Thyroid gland (tissue), 4 donors: ENCODE measurements at places on chromosomes 3 and 15. TPM values are rescaled to one million over a fixed set of nuclear protein-coding genes. Genes with fewer than 3 reads are reported as not detected.

TRIM42 gene
- not detected for total RNA-seq

ZNF619 gene
- total RNA-seq, result 10.2 TPM

SEMA5B gene
- total RNA-seq, result 0.67 TPM

DNA sequence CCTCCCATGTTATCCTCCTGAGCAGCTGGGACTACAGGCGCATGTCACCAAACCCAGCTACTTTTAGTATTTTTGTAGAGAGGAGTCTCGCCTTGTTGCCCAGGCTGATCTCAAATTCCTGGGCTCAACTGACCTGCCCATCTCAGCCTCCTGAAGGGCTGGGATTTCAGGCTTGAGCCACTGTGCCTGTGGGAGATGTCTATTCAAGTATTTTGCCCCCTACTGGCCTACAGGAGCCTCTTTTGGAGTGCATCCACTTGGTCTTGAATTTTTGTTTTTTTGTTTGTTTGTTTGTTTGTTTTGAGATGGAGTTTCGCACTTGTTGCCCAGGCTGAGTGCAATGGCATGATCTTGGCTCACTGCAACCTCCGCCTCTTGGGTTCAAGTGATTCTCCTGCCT, 3.2 kb upstream of the DHX30 start:
- no peak overlapping the region for H3K27ac ChIP-seq
- H3K27me3 ChIP-seq, result no peaks in the 10 kb centered on the region
- H3K4me1 ChIP-seq, result no peaks in the 10 kb centered on the region
- no peak overlapping the region for H3K4me3 ChIP-seq
- H3K36me3 ChIP-seq, result no peaks in the 10 kb centered on the region

- no peaks in the 10 kb centered on the region for H3K27me3 ChIP-seq
- H3K4me1 ChIP-seq, result no peaks in the 10 kb centered on the region
- DNase-seq, result peak; percentile 37
- no peak overlapping the region for H3K27ac ChIP-seq
- no peak overlapping the region for H3K4me3 ChIP-seq
Observed at GRCh38 chr15:35000511-35000910, 12.4 kb upstream of the ZNF770 start.

GRCh38 chr15:92809880-92810361, 90.2 kb upstream of the CHD2 start:
- no peaks in the 10 kb centered on the region for H3K27me3 ChIP-seq
- H3K36me3 ChIP-seq, result no peaks in the 10 kb centered on the region
- peak; percentile 46 for DNase-seq
- H3K4me3 ChIP-seq, result peak overlapping the region; percentile 51
- peak overlapping the region; percentile 99 for H3K27ac ChIP-seq

DNA sequence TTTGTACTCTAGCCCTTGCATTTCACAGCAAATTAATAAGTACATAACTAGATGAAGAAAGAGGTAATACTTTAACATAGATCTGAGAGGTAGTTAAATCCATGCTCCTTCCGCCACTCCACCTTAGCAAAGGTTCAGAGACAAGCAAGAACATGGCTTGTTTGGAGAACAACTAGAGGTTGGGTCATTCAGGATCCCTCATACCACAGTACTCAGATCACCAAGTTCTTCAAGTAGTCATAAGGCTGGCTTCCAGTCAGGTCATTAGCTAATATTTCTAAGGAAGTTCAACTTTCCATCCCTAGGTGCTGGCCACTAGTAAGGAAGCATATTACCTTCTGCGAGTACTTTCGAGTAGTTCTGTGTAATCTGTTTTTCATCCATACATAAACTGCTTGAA, 44.1 kb downstream of the CD200R1 start:
- no peaks in the 10 kb centered on the region for H3K4me1 ChIP-seq
- no peak overlapping the region for H3K27ac ChIP-seq
- no peaks in the 10 kb centered on the region for H3K27me3 ChIP-seq

DNA sequence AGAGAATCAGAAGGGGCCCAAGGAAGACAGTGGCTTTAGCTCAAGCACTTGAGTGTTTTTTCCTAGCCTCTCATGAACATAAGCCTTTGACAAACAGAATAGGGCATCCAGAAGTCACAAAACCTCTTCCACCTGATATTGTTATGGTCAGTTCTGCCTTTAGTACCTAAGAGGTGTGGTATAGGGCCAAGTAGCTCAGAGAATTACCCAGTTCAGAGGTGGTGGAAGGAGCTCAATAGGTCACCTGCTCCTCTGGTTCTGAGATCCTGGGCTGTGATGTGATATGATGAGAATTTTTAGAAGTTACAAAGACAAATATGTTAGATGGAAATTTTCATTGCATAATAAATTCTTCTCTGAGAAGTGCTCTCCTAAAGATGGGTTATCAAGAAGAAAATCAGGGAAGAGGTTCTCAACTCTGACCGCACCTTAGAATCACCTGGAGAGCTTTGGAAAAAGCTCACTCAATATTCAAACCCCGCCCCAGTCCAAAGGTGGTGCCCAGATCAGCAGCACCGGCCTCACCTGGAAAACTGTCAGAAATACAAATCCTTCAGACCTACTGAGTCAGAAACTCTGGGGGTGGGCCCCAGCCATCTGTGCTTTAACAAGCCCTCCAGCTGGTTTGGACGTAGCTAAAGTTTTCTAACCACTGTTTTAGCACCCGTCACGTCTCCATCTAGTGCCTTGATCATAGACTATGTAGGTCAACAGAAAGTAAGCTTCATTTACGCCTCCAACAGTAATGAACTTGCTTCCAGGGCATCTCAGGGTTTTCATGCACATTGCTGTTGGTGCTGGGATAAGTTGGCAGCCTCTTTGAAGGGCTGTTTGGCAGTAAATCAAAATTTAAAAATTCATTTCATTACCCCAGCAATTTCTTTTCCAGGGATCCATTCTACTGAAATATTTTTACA, 101.3 kb downstream of the MYH15 start:
- no peak overlapping the region for H3K4me3 ChIP-seq
- H3K36me3 ChIP-seq, result no peaks in the 10 kb centered on the region
- peaks cover 11% of the 10 kb centered on the region for H3K4me1 ChIP-seq
- H3K27me3 ChIP-seq, result no peaks in the 10 kb centered on the region

DNA sequence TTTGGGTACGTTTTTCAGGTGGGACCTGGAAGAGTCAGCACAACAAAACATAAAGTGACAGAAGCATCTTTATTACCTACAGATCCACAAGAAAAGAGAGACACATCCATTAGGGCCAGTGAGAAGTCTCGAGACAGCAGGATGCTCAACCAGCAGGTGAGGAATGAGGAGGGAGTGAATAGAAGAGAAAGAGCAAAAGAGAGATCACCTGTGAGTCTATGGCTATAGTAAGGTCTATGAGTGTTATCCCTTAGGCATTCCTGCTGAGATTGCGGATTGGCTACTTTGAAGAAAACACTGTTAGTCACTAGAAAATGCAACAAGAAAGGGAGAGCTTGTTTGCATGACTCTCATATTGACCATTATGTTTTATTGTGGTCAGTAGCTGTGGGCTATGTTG, 1556.2 kb upstream of the GBE1 start:
- no peak for DNase-seq
- no peaks in the 10 kb centered on the region for H3K36me3 ChIP-seq
- no peaks in the 10 kb centered on the region for H3K4me1 ChIP-seq
